ENCODE measurements at places on chromosomes 1 and 21.

DNA sequence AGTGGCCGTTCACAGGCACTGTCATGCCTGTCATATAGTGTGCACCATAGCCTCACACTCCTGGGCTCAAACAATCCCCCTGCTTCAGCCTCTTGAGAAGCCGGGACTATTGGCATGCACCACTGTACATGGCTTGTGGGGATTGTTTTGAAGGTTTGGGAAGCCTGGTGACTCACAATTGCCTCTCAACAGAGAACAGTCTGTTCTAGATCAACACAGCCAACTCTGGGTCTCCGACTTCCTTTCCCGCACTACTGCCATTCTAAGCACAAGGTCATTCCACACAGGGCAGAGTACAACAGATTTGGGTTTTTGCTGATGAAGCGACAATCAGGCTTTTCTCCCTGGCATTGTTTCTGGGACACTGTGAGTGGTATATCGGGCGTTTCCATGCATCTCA, 15.5 kb upstream of the AHCTF1 start:
- DNase-seq, result no peak

GRCh38 chr1:150765296-150765976, at the start of gene CTSS:
Gene CTSS (minus strand): TSS chr1:150765778. CDS start chr1:150764763, 1,015 bp downstream.
- DNase-seq, result no peak

DNA sequence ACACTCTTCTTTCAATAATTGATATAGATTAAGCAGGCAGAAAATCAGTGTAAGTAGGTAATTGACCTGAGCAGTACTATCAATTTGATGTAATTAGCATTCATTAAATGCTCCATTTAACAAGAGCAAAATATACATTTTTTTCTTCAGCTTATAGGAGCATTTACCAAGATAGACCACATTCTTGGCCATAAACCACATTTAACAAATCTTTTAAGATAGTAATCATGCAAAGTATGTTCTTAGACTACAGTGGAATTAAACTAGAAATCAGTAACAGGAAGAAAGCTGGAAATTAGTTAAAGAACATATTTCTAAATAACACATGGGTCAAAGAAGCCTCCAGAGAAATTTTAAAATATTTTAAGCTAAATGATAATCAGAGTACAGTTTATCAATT, 8.7 kb upstream of the PRKACB start:
- DNase-seq, result no peak

DNA sequence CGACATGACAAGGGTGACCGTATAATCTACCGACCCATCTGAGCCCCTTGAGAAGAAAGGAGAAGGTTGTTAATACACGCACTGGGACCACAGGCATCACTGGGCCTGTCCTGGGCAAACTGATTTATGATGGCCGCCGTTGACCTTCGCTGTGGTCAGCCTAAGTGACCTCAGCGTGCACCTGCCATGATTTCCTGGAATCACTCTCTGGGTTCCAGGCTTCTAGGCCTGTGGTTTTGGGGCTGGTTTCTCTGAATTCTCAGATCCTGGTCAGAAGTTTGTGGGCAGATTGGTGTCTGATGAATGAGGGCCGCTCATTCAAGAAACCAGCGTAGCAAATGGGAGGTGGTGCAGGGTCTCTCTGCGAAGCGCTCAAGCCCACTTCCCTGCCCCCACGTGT, 64.0 kb downstream of the SIK1 start:
- no peak for DNase-seq

DNA sequence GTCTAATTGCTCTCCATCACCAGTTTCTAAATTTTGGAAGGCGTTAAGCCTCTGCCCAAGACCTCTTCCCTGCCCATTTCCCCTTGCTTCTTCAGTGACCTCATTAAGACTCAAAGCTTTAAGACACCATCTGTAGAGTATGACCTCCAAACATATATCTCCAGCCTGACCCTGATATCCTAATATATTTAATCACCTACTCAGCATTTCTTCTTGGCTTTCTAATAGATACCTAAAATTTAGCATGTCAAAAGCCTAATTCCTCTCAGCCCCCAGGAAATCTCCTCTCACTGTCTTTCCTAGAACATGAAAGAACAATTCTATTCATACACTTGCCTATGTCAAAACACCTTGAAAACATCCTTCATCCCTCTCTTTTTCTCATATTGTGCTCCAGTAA, 235.5 kb upstream of the HOOK1 start:
- no peak for DNase-seq
